RPMI8226 (cell line): ENCODE measurements at places on chromosomes 12 and 14.

DNA sequence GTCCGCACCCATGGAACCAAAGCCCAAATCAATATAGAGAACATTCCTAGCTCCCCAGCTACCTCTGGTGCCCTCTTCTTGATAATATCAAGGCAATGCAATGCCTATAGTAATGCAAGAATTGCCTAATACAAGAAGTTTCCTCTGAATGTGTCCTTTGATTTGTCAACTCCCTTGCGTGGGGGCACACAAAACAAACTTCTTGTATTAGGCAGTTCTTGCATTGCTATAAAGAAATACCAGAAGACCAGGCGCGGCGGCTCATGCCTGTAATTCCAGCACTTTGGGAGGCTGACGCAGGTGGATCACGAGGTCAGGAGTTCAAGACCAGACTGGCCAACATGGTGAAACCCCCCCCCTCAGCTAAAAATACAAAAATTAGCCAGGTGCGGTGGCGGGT lies 10.4 kb upstream of the ITPK1 start:
- no peak for DNase-seq

- DNase-seq = no peak
These were observed 18.9 kb downstream of the DNAL1 start for GRCh38 chr14:73663548-73664212.

DNA sequence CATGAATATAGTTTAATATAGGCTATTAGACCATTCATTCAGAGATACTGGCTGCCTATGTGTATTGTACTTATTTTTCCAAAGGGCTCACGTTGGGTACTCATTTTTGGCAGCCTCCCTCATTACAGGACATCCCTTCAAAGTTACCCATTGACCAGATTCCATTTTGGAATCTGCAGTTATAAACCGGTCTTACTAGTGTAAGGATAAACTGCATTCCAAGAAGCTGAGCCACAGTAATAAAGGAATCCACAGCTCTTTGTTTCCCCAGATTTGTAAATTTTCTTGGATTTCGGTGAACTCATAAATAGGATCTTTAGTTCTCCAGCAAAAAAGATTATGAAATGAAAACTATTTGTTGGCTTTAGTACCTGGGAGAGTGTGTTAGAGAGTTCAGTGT lies 18.9 kb upstream of the CFL2 start:
- DNase-seq = no peak

DNA sequence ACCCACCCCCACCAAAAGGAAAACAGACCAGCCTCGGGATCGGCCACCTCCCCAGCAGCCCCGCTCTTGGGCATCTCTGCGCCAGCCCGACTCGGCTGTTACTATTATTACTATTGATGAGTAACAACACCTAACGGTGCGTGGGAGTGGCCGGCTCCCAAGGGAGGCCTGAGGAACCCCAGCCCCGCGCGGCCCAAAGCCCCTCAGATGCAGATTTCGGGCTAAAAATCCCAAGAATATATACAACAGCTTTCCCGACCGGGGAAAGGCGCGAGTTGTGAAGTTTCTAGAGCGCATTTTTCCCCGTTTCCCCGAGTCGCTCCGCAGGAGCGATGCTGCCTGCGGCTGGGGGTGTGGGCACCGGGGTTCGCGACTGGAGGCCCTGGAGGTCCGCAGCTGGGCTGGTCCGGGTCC lies 565 bp downstream of the NT5DC3 start:
- DNase-seq = peak; percentile 31

- DNase-seq = peak; percentile 41
These were observed 6.4 kb upstream of the TC2N start for GRCh38 chr14:91873471-91874415.

DNA sequence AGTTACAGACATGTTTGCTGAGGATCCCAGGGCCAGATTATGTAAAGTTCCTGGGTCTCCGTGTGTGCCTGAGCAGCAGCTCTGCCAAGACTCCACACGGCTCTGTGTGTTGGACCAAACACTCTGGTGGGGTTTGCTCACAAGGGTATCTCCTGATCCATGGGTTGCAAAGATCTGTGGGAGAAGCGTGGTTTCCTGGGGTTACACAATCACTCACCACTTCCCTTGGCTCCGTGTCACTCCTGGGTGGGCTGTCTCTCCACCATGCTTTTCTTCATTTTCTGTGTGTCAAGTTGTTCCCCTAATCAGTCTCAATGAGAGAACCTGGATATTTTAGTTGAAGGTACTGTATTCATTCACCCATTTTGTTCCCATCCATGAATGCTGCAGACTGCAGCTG lies 1088.8 kb downstream of the FSCB start:
- no peak for DNase-seq

DNA sequence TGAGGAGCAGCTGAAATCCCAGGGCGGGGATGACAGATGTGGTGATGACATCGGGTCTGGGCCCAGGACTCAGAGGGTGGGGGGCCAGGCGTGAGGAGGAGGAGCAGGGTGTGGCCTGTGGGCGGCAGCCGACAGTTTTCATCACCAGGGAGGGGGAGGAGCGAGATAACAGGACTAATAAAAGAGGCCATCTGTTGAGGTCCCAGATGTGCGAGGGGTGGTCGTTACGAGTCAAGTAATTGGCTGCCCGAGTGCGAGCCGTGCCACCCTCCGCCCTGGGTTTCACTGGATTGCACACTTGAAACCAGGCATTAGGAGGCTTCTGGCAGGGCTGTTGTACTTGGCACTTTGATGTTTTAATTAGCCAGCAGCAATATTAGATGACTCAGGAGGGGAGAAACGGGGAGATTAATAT lies 67.2 kb downstream of the NOS1 start:
- no peak for DNase-seq

DNA sequence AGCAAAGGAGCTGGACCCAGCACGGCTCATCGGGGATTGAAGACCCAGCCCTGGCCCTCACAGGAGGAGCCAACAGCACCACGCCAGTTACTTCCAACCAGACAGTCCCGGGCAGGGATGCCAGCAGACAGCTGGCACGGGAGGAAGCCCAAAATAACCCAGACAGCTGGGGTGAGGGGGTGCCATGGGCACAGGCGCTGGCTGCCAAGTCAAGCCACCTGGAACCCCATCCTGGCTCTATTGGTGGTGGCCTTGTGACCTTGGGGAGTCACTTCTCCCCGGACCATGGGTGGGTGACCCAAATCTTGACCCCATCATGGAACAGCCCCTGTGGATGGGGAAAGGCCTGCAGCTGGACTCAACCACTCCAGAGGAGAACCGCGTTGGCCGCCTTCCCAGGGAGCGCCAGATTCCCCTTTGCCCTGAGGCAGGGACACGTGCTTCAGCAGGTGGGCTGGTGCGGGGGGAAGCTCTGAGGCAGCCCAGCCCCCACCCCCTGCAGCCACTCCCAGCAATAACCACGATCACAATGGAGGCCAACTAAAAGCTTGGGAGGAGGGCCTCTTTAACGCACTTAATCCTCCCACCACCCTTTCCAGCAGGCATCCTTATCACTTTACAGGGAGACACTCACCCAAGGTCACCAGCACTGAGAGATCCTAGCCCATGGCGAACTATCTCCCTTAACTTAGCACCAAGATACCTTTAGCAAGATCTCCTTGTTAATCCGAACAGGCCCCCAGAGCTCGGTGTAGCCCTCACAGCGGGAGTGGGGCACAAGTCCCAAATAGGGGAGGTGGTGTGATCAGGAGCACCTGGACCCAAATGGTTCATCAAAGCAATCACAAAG lies 4.7 kb upstream of the RHOF start:
- DNase-seq = peak; percentile 55

DNA sequence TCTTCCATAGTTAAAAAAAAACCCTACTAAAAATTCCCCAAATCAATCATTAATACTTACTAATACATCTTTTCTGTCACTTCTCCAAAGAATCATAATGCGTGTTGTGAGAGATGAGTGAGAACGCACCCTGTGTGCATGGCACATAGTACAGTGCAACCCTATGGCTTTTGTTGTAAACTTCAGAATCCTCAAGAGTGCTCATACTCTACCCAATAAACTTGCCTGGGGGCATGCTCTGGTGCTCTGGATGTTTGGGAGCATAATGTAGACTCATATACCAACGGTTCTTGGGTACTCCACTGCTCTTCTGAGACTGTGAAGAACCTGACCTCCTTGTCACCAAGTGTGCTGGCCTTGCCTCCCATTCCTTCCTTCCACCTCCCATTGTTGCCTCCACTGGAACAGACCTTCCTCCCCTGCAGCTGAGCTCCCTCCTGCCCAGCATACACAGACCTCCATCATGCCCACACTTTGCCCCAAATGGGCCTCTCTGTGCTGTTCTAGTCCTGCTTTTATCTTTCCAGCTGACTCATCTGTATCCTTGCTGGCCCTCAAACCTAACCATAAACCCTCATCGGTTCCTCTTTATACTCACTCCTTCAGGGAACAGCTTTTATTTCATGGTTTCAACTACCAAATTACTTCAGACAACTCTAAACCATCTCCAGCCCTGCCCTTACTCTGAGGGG lies 8.9 kb downstream of the DCP1B start:
- no peak for DNase-seq

DNA sequence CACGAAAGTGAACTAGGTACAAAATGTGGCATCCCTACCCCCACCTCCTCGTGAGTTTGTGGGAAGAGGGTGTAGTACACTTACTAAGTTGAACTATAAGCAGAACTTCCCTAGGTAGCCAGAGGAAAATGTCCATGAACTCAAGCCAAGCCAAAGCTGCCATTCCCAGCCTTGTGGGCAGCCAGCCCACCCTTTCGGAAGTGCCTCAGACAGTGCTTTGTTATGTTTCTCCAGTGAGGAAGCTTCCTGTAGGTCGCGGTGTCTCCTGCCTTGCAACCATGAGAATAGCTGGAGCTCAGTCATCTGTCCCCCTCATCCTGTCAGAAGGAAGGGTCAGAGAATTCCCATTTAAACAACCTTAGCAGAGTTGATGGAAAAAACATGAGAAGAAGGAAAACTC lies 266.9 kb downstream of the DUSP6 start:
- DNase-seq = no peak

DNA sequence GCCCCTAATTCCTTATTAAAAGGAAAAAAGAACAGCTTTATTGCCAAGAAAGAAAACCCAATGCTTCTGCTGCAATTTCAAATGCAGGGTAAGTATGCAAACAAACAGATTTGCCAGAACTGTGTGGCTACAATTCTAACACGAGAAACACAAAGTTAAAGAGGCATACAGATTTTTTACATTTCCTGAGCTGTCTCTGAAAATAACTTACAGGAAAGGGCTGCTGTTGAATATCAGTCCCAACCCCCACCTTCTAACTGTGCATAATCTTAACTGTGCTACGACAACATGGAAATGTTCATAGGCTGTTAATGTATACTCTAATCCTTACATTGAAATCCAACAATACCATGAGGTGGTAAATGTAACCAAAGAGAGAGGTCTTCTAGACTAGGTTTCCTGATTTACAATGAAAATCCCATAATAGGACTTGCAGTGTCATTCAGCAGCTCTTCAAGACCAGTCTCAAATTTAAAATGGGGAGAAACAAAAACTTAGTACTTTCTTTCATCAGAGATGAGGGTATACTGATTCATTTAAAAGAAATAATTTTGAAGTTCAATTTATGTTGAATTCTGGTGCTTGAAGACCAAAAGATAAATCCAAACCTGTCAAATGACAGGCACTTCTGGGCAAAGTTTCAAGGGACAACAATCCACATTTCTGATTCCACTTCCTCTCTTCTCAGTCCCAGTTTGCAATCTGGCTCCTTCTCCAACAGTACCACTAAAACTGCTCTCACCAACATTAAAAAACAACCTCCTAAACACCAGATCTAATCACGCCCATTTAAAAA lies 14.4 kb downstream of the FGD6 start:
- DNase-seq = no peak

GRCh38 chr14:22487941-22488340 lies 101.1 kb downstream of the DAD1 start:
- no peak for DNase-seq

GRCh38 chr12:79347866-79348265 lies 342.9 kb downstream of the PAWR start:
- DNase-seq = peak; percentile 61

DNA sequence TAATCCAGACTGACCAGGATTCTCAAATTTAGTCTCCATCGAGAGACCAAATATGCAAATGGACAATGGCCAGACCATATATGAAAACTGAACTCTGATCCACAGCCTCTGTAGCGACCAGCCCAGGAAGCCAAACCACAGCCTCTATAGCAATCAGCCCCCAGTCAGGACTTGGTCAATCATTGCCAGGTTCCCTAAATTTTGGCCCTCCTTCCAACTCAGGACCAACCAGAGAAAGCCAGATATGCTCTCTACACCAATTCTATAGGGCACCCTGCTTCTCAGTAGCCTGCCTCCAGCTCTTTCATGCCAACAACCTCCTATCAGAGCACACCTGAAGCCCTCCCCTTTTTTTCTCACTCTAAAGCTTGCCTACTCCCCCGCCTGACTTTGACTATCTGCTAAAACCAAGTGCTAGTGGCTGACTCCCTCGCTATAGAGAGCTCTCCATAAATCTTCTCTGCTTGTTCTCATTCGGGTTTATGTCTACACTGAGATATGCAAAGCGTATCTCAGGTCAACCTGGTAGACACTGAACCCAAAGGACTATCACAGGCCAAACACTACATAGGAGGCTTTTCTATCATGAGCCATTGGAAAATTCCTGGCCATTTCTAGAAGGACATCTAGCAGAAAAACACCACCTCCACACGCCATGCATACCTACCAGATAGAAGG lies 110.5 kb upstream of the FUT8 start:
- no peak for DNase-seq

DNA sequence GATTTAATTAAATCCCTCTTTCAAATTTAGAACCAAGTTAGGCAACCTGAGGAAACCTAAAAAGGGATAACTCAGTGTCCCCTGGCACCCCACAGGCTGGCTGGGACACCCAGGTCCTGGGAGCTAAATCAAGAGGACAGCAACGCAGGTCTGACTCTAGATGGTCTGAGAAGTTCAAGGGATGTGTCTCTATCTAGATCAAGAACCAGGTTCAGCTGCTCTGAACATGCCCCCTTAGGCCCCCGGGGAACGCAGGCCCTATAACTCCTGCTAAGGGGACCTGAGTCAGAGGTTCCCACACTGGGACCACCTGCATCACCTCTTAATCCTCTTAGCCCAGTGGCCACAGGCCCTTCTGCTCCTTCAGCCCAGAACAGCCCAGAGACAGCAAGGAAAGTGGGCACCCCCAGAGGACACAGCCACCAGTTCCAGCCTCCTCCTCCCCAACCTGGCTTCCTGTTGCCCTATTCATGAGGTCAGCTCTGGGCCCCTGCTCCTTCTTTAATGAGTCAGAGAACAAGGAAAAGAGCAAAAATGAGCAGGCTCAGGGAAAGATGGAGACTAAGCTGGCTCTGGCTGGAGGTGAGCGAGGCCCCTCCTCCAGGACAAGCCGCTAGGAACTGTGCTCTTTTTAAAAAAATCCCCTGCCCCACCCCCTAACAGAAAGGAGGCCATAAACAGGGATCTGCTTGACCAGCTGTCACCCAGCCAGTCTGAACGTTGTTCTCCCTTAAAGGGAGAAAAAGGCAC lies 10.8 kb downstream of the PITPNM2 start:
- peak; percentile 18 for DNase-seq

- no peak for DNase-seq
These were observed 4.2 kb downstream of the DENND5B start for GRCh38 chr12:31586728-31587127.

GRCh38 chr14:59374048-59374447 lies 91.1 kb downstream of the GPR135 start:
- DNase-seq = no peak
